ENCODE measurements at places on chromosomes 12 and 14.

GRCh38 chr12:95520816-95521215 is 30.5 kb downstream of the USP44 start:
- no peak for DNase-seq

GRCh38 chr12:26271024-26271423 is 75.7 kb downstream of the SSPN start:
- DNase-seq = no peak

- DNase-seq = no peak
These were observed 2.8 kb downstream of the IRF2BPL start for GRCh38 chr14:77025744-77026165.

GRCh38 chr12:38480594-38480993 is 164.0 kb downstream of the ALG10B start:
- no peak for DNase-seq

DNA sequence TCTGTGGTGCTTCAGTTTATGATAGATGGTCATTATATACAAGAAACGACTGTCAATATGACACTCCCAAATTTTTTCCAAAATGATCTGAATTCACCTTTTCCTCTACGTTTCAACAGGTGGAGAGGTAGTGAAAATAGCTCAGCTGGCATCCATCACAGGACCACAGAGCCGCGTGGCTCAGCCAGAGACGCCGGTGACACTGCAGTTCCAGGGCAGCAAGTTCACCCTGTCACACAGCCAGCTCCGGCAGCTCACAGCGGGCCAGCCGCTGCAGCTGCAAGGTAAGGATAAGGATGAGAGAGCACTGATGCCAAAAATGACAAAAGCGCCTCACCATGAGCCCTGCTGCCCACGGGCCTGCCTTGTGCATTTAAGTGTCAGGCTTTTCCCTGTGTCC is 73.9 kb downstream of the EP400 start:
- no peak for DNase-seq

DNA sequence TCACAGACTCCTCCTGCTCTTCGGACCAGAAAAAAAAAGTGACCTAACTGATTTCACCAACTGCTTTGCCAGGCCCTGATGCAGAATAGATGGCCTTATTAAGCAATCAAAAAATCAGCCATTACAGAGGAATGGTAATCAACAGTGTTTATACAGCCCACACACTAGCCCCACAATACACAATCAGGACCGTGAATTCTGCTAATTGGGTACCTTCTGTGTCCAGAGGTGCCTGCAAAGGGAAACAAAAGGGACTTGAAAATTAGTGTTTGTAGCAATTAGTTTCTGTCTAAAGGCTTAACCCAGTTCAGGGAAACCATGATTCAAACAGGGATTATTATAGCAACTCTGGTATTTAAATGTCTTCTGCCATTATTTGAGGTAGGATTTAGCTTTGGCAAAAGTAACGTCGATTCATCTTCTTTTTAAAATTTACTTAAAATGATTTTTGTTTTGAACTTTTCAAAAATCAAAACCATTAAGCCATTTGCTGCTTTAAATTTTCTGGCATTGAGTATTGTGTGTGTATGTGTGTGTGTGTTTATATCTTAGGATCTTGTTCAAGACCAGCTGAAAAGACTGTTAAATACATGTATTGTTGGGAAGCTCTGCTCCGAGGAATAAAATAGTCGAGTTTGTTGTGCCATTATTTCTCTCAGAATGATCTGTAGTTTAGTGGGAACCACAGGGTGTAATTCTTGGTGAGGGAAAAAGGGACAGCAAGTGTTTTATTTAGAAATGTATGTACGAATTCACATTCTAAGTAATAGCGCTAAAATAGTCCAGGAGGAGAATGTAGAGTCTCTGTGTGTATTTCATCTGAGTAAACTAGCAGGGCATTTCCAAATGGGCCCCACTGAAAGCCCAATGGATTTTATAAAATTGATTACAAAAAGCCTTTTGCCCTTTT is 156.1 kb downstream of the PTCSC3 start:
- DNase-seq = no peak

GRCh38 chr12:25151476-25151875 is 43.5 kb downstream of the DNAI7 start:
- DNase-seq = no peak

All from CD8-positive, alpha-beta T cell (primary cell).